HS-5 (cell line): ENCODE measurements at places on chromosomes 11 and 22.

- DNase-seq = no peak
These were observed 150.7 kb downstream of the MYO18B start for GRCh38 chr22:25892678-25893077.

DNA sequence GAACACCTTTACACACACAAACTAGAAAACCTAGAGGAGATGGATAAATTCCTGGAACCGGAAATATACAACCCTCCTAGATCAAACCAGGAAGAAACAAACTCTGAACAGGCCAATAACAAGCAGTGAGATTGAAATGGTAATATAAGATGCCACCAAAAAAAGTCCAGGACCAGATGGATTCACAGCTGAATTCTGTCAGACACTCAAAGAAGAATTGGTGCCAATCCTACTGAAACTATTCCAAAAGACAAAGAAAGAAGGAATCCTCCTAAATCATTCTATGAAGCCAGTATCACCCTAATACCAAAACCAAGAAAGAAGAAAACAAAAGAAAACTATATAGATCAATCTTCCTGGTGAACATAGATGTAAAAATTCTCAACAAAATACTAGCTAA lies 33.9 kb downstream of the PIWIL3 start:
- DNase-seq = no peak

- DNase-seq = no peak
These were observed 10.9 kb downstream of the ASCL2 start for GRCh38 chr11:2259466-2259830.

DNA sequence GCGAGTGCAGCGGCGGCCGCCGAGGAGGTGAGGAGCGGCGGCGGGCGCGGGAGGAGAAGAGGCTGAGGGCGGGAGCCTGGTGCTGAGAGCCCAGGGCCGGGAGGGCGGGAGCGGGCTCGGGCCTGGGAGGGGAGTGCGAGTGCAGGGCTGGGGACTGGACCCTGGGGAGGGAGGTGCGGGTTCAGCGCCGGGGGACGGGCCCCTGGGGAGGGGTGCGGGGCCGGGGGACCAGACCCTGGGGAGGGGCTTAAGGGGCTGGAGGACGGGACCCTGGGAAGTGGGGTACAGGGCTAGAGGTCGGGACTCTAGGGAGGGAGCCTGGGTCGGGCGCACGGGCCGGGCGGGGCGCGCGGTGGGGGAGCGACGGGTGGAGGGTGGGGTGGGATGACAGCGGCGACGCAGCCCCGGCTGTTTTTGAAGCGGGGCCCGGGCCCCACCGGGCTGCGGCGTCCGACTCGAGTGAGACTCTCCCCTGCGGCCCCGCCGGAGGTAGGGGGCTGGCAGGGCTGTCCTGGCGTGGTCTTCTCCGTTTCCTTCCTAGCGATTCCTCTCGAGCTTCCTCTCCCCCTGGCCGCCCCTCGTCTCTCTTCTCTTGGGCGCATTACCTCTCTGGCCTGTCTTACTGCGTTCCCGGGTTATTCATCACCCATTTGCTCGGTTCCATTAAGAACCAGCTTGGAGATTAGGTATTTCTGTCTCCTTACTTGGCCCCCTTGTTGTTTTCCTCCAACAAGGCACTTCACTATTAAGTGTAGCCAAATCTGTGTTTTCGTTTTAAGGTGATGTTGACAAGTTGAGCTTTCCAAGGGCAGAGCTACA lies 754 bp downstream of the NUP50 start:
- DNase-seq = no peak

DNA sequence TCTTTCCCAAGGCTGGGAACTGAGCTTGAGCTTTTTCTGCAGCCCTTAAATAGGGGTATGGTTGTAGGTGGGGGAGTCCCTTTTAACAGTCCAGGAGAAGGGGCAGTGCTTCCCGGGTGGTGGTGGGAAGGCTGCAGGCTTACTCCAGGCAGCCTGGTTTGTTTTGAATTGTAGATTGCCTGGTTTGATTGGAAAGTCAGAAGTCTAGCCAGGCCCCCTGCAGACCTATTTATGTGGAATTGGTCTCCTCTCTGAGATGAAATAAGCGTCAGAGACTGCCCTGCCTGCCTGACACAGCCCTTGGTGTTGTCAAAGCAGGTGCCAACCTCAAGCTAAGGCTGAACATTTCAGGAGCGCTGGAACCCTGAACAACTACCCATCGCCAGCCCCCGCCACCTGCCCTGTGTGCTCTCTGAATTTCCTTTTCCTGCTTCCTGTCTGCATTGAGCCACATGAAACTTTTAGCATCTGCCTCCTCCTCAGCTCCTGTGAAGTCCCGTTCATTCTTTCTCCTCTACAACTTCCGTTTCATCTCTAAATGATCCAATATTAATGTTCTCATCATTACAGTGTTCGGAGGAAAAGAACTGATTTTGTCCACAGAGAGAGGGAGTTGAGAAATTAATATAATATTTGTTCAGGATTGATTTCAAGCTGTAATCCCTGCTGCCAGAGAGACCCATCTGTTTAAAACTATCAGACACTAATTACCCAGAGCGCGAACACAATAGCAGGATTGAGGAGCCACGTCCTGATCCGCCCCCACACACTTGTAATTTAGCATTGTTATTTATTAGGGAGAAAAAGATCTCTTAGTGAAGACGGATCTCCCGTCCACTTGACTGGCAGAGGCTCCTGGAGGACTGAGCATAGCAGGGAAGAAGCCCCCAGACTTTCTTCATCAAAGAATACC lies 136.5 kb downstream of the TRIM29 start:
- no peak for DNase-seq

GRCh38 chr11:11056316-11056715 lies 198.5 kb upstream of the ZBED5 start:
- no peak for DNase-seq

DNA sequence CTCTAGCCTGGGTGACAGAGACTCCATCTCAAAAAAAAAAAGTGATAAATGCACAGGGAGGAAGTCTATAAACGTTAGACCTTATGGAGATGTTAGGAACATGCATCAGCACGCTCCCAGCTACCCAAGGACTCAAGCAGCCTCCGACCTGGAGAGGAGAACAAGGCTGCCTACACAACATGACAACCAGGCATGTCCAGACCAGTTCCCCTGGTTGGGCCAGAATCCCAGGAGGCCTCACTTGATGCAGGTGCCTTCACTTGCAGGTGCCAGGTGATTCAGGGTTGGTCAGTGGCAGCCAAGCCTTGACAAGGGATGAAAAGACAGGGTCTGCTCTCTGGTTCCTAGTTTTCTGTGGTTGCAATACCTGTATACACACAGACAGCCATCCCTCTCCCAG lies 5.9 kb downstream of the RANGAP1 start:
- DNase-seq = no peak

GRCh38 chr11:44622721-44623258 lies 57.3 kb downstream of the CD82 start:
- no peak for DNase-seq

GRCh38 chr11:117958949-117959348 lies 27.2 kb upstream of the IL10RA start:
- no peak for DNase-seq

- peak; percentile 80 for DNase-seq
These were observed 7.3 kb downstream of the HEPHL1 start for GRCh38 chr11:94028436-94028835.

- DNase-seq = no peak
These were observed 139.2 kb downstream of the WNT11 start for GRCh38 chr11:76067099-76067498.

GRCh38 chr11:64793271-64794160 lies 9.5 kb downstream of the MAP4K2 start:
- DNase-seq = no peak

DNA sequence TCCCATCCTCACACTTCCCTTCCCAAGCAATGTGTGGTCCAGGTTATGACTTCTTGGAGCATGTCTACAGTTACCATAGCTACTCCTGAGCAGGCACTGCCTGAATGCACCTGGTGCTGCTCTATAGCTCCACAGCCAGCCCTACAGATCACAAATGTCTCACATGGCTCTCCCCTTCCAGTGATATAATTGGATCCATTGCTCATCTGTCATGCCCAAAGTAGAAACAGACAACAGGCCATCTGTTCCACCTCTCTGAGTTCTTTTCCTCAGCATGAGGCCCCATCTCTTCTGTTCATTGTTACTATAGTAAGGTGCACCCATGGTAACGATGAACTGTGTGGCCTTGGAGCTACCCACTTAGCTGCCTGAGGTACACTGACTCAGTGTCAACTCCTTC lies 320.3 kb upstream of the ZC3H12C start:
- no peak for DNase-seq

DNA sequence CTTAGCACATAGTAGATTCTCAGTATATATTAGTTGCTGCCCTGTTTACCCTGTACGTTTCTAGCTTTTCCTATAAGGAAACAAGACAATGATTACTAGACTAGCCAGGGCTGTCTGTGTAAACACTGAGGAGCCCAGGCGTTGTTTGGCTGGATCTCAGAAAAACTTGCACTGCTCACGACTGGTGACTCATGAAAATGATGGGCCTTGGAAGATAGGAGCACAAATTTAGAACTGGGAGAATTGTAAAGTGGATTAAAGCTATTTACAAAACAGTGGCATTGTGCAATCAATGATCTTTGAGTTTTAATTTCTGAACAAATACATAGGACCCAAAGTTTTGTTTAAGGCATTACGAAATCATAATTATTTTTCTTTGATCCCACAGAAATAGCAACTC lies 276.9 kb downstream of the FAM76B start:
- DNase-seq = peak; percentile 76

DNA sequence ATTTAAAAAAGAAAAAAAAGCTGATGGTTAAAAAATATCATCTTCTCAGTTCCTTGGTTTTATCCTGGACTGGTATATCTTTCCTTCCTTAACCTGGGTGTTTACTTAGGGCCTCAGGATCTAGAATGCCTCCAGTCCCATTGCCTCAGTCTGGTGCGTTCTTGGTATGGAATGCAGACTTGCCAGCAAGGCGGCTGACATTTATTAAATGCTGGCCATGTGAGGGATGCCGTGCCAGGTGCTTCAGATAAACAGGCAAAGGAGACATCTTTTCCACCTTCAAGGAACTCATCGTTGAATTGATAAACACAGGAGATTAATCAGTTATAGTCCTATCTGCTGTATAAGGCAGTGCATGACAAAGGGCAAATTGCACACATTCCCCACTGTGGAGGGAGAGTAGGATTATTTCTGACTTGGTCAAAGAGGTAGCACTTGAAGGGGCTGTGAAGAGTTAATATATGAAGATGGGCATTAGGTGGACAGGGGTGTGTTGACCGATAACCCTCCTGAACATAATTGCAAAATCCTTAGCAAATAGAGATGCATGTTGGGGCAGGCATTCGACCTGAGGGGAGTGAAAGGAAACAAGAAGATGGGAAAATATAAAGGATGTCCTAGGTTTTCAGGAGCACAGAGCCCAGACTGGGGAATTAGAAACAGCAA lies 54.4 kb downstream of the ALX4 start:
- no peak for DNase-seq

- no peak for DNase-seq
These were observed 33.4 kb upstream of the API5 start for GRCh38 chr11:43278193-43278956.

DNA sequence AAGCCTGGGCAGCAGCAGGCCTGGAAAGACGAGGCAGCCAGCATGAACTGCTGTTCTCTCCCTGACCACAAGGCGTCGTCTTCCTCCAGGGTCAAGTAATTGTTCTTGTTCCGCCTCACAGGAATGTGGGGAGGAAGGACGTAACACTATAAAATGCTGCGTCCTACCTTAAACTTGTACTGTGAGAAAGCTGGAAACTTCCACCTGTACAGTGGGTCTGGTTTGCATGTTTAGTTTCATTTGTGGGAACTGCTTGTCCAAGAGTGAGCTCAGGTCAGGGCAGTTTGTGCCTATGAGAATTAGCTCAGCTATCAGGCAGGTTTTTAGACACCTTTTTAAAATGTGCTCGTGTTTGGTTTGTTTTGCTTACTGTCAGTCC lies 55.2 kb downstream of the PANX1 start:
- no peak for DNase-seq

GRCh38 chr11:106848526-106848925 lies 169.8 kb downstream of the GUCY1A2 start:
- DNase-seq = no peak

GRCh38 chr11:35238882-35239281 lies 99.9 kb downstream of the CD44 start:
- DNase-seq = no peak

- no peak for DNase-seq
These were observed 10.8 kb upstream of the MSANTD4 start for GRCh38 chr11:106032861-106033260.

GRCh38 chr11:134393638-134394037 lies 18.4 kb downstream of the B3GAT1 start:
- no peak for DNase-seq

- no peak for DNase-seq
These were observed 308.8 kb downstream of the TBC1D22A start for GRCh38 chr22:47071078-47071806.

DNA sequence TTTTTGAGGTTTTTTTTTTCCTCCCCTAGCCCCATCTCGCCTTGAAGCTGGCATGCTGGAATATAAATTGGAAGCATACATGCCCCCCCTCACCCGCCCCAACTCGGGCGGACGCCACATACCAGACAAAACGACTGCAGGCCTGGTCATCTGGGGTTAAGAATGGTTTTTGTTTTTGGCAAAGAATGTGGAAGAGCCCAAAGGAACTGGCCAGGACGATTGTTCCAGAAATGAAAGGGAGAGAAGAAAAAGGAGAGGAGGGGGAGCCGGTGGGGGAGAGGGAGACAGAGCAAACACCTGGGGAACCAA lies 25.0 kb downstream of the MN1 start:
- no peak for DNase-seq

GRCh38 chr11:105449100-105449734 lies 160.7 kb upstream of the GRIA4 start:
- no peak for DNase-seq

- DNase-seq = no peak
These were observed 729 bp downstream of the IL17RA start for GRCh38 chr22:17085277-17086181.

GRCh38 chr11:469684-470560 lies 19.8 kb downstream of the PTDSS2 start:
- DNase-seq = no peak

DNA sequence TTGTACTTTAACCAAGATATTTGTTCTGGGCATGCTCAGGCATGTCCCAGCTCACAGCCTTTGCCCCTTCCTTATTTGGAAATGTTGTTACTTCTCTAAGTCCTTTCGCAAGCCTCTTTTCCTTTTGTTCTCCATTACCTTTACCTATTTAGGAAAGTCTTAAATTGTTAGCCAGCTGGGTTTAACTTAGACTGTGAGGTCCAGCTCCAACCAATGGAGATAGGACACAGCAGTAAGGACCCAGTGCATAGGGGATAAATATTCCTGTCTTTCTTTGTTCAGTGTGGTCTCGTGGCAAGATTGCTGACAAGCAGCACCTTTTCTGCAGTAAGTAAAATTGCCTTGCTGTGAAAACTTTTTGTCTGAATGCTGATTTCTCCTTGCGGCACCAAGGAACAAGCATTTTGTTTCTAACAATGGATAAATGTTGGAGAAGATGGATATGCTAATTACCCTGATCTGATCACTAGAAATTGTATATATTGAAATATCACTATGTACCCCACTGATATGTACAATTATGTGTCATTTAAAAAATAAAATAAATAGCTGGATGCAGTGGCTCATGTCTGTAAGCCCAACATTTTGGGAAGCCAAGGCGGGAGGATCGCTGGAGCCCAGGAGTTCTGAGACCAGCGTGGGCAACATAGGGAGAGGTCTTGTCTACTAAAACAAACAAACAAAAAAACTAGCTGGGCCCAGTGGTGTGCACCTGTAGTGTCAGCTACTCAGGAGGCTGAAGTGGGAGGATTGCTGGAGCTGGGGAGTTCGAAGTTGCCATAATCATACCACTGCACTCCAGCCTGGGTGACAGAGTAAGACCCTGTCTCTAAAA lies 31.9 kb upstream of the FTH1 start:
- DNase-seq = no peak
